Activated CD4-positive, alpha-beta T cell treated with anti-CD3 and anti-CD28 coated beads, Interleukin-2, Interleukin-4, amounts not matched to agents 100 ng/mL and 50 ng/mL, durations not matched to agents 16 hours and 8 hours (primary cell): ENCODE measurements at places on chromosomes 2 and 18.
A peak's percentile ranks its signal among the peaks of the same experiment; 100 is the strongest.

GRCh38 chr2:154591294-154591820 lies 107.1 kb upstream of the KCNJ3 start:
- no peak for DNase-seq

DNA sequence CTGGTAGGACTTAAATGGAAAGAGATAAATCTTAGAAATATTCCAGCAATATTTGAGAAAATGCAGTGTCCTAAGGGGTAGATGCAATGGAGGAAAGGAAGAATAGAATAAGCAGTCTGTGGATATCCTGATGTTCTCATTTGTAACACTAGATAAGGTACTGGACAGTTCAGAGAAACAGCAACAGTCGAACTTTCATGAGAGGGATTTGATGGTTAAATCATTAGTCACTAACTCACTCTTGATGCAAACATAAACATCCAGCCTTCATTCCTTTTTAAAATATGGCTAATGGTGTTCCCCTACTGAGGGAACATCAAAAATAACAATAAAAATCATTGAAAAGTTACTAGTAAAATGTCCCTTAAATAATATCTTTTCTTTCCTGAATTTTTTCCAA lies 211.4 kb upstream of the SLC39A10 start:
- no peak for DNase-seq

DNA sequence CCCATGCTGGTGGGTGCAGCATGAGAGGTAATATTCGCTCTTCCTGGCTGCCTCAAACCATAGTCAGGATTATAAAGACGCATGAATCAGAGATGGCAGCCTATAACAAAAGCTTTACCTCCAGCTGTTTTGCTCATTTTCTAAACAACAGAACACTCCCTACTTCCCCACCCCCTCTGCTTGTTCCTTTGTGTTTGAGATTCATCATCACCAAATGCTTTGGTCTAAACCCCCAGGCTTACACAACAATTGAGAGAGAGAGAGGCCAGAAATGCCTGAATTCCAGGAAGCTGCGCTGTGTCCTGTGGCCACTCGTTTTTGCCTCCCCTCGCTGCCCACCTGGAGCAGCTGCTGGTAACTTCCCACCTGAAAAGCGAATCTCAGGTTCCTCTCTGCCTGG lies 78.8 kb upstream of the CAPN13 start:
- no peak for DNase-seq

- DNase-seq = peak; percentile 19
These were observed 293.5 kb downstream of the ARHGAP15 start for GRCh38 chr2:143422681-143423080.

DNA sequence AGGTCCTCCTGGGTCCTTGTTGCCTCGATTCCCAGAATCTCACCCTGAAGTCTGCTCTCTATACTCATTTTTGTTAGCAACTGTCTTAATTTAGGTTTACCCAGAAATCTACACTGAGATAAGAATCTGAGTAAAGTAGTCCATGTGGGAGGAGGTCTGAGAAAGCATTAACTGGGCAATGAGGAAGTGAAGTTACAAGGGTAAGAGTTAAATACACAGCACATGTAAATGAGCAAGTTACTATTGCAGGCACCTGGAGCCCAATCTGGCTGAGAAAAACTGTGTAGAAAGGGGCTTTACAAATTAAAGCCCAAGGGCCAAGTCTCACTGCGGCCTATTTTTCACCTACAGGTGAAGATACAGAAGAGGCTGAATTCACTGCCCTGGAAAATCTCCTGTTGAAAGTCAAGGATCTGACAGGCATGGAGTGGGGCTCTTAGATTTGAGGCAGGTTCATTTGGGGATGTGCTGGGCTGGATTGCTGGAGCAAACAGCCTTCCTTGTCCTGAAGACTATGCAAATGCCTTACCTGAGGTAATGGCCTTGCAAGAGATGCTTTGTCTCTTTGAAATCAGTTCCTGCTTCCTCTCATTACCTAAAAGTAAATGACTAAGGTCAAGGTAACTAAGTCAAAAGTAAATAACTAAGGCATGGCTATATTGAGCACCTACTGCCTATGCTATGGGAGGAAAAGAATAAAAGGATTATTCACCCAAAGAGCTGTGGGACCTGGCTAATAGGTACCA lies 84.4 kb upstream of the DYNAP start:
- no peak for DNase-seq

GRCh38 chr2:181472990-181473389 lies 15.8 kb downstream of the ITGA4 start:
- no peak for DNase-seq

DNA sequence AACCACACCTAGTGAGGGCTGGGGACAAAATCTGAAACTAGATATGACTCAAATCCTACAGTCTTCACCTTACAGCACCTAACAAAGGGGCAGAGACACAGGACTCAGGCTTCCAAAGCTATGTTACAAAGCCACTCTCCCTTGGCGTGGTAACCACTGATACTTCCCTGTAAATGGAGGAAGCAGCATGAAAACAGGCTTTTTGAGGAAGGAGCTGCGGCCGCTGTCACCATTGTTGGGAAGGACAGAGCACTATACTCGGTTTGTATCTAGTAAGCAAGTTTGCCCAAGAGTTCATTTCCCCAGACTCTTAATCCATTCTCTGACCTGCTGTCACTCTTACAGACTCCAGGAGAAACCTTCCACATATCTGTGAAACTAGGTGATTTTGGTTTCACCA lies 60.3 kb downstream of the LONRF2 start:
- DNase-seq = no peak

GRCh38 chr2:184444623-184445223 lies 153.6 kb upstream of the ZNF804A start:
- DNase-seq = no peak

- DNase-seq = no peak
These were observed 1218.8 kb upstream of the LRRTM1 start for GRCh38 chr2:81523344-81523743.

- no peak for DNase-seq
These were observed 944.9 kb downstream of the CNTNAP5 start for GRCh38 chr2:124970030-124970429.

DNA sequence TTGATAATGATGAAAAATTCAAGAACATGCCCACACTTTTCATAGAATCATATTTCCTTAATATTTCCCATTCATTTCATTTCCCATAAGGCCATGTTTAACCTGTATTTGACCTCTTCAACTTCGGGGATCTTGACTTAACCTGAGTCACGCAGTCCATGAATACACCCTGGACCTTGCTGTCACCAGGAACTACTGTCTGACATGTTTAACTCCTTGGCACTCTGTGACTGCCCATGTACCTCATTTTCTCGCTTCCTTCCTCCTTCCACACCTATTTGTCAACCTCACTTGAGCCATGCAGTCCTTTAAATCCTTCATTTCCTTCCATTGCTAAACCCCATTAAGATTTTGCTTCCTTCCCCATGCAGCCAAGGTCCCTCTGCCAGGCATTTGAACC lies 16.3 kb downstream of the ABCB11 start:
- DNase-seq = no peak
